Breast epithelium (tissue), 4 donors: ENCODE measurements at places on chromosomes 6 and 20. TPM values are rescaled to one million over a fixed set of nuclear protein-coding genes. Genes with fewer than 3 reads are reported as not detected.
A peak's percentile ranks its signal among the peaks of the same experiment; 100 is the strongest.

GRCh38 chr6:134199848-134200606, 117.9 kb downstream of the SGK1 start:
- no peaks in the 10 kb centered on the region for H3K27me3 ChIP-seq
- no peak for DNase-seq
- no peaks in the 10 kb centered on the region for H3K36me3 ChIP-seq
- no peak overlapping the region for H3K27ac ChIP-seq

DNA sequence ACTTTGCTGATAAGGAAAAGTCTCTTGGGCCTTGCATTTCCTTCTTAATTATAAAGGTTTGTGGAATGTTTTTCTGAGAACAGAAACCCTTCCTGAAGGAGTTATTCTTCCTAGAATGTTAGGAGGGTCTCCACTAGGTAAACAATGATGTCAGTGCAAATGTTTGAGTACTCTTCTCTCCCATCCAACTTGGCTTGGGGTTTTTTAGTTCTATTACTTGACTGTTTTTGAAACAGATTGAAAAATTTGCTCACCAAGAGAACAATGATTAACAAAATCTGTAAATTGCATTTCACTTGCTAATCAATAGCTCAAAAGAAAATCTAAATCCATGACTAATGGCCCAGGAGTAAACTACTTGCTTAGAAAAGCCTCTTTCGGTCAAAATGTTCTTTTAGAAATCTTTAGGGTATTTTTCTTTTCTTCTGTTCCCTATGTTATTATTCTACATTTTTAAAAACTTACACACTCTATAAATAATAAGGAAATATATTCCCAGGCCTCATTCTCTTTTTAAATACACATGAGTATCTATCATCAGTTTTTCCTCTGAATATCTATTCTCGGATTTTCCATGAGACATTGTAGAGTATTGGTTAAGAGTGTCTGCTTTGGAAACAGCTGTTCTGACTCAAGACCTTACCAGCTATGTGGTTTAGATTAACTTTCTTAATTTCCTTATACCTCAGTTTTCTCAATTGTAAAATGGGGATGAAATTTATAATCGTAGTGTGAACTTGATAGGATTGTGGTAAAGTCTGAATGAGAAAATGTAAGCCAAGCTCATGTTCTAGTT, 234.2 kb upstream of the CITED2 start:
- no peaks in the 10 kb centered on the region for H3K36me3 ChIP-seq
- H3K27ac ChIP-seq = no peak overlapping the region
- no peak overlapping the region for H3K4me3 ChIP-seq
- H3K4me1 ChIP-seq = no peaks in the 10 kb centered on the region
- H3K27me3 ChIP-seq = no peaks in the 10 kb centered on the region

DNA sequence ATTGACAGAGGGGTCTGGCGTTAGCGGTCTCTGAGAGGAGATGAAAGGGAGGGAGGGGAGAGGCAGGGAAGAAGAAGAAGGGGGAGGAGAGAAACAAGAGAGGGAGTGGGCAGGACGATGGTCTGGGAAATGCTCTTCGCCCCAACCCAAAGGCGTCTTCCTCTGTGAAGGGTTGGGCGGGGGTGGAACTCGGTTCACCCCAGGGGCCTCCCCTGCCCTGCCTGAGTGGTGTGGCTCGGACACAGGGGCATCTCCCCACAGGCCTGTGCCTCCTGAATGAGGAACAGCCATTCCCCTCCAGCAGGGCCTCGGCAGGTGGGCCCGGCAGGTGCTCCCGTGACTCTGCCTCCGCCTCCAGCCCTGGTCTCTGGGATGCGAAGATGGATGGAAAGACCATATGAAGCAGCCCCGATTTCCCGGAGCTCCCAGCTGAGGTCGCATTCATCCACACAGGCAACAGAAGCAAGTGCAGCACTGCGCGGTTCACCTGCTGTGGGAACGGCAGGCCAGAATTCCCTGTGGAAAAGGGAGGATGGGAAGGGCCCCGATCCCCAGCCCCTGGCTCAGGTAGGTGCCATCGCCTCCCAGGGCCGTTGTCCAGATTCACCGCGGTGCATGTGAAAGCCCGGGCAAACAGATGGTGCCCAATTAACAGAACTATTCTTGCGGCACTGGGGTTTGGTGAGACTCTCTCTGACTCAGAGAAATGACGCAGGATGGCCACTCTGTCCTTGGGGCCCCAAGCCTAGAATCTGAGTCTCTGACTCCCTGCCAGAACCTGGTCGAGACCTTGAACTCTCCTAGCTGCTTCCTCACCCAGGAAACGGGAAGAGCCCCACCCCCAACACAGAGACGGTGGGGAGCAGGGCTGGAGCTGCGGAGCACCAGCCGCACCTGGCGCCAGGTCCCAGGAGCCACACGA, 29.4 kb upstream of the RPS6KA2 start:
- H3K4me3 ChIP-seq = no peak overlapping the region
- no peaks in the 10 kb centered on the region for H3K36me3 ChIP-seq
- H3K27ac ChIP-seq = no peak overlapping the region
- no peaks in the 10 kb centered on the region for H3K4me1 ChIP-seq

DNA sequence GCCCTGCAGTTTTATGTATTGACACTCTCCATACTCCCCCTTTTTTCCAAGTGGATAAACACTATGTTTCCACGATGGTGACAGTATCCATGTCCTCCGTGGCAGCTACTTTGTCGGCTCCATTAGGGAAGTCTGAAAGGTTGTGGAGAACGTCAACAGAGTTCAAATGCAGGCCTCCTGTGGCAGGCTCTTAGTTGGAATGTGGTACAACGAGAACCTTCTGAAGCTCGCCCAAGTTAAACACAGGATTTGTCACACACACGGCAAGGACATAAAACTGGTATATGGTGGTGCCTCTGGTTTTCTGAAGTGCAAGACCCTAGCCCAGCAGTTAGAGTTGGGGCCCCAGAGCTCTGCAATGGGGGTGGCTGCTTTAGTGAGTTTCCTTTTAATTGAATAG, 187.0 kb upstream of the TAB2 start:
- no peaks in the 10 kb centered on the region for H3K36me3 ChIP-seq
- no peaks in the 10 kb centered on the region for H3K27me3 ChIP-seq
- H3K27ac ChIP-seq = peak overlapping the region; percentile 46
- no peak overlapping the region for H3K4me3 ChIP-seq
- peak; percentile 56 for DNase-seq

DNA sequence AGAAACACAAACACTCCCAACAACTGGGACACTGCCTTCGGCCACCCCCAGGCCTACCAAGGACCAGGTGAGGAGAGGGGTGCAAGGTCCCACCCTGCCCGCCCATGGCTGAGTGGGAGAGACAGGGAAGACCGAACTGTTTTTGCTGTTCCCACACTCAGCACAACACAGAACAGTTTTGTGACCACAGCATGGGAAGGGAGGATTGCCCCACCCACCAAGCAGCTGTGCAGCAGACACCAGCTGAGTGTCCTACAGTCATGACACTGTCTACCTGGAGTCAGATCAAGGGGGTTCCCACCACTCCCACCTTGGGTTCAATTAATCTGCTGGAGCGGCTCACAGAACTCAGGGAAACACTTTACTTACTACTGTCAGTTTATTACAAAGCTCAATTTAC, 73.9 kb downstream of the SNX9 start:
- no peak overlapping the region for H3K27ac ChIP-seq
- H3K4me3 ChIP-seq = no peak overlapping the region
- DNase-seq = no peak
- H3K4me1 ChIP-seq = no peaks in the 10 kb centered on the region
- no peaks in the 10 kb centered on the region for H3K36me3 ChIP-seq
- H3K27me3 ChIP-seq = no peaks in the 10 kb centered on the region

DNA sequence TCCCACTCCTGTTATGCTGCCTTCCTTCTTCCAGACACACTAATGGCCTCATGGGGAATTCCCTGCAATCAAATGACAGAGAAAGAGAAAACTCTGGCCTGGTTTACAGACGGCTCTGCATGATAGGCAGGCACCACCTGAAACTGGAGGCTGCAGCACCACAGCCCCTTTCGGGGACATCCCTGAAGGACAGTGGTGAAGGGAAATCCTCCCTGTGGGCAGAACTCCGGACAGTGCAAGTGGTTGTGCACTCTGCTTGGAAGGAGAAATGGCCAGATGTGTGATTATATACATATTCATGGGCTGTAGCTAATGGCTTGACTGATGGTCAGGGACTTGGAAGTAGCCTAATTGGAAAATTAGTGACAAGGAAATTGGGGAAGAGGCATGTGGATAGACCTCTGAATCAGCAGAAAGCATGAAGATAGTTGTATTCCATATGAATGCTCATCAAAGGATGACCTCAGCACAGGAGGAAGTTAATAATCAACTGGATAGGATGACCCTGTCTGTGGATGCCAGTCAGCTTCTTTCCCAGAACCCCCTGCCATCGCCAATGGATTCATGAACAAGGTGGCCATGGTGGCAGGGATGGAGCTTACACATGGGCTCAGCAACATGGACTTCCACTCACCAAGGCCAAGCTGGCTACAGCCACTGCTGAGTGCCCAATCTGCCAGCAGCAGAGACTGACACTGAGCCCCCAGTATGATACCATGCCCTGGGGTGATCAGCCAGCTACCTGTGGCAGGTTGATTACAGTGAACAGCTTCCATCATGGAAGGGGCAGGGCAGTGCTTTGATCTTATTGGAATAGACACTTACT, 44.5 kb upstream of the VSX1 start:
- H3K36me3 ChIP-seq = no peaks in the 10 kb centered on the region
- H3K27ac ChIP-seq = no peak overlapping the region
- no peaks in the 10 kb centered on the region for H3K27me3 ChIP-seq
- H3K4me3 ChIP-seq = no peak overlapping the region

GRCh38 chr20:33826270-33826897, 15.2 kb downstream of the CHMP4B start:
- H3K36me3 ChIP-seq = no peaks in the 10 kb centered on the region
- H3K27me3 ChIP-seq = no peaks in the 10 kb centered on the region
- no peak overlapping the region for H3K4me3 ChIP-seq
- no peak for DNase-seq

Gene ANGPT4
- 0.66 TPM for total RNA-seq

Gene RHAG
- total RNA-seq = not detected

Gene ZKSCAN3
- total RNA-seq = 3.4 TPM

Gene ADGRG6
- 29.6 TPM for total RNA-seq

Gene ENPP5
- total RNA-seq = 2.2 TPM

Gene MCM8
- 5.9 TPM for total RNA-seq

Gene PTK6
- total RNA-seq = 0.88 TPM
